ENCODE measurements at places on chromosomes 2 and 18.

DNA sequence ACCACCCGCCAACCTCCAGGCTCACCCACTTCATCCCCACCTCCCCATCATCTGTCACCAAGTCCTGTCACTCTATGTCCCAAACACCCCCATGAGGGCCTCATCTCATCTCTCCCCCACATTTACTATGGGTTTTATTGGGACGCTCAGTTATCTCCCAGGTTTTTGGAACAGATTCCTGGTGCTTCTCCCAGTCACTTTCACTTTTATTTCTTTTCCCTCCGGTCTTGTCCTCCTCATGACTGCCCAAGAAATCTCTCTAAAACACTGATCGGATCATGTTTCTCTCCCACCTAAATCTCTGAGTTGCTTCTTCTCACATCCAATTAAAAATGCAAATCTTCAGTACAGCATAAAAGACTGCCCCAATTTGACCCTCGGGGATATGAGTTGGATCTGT lies 273.1 kb downstream of the PHLPP1 start:
- DNase-seq = no peak

GRCh38 chr2:147524912-147525311 lies 319.9 kb upstream of the ACVR2A start:
- no peak for DNase-seq

GRCh38 chr18:48854780-48855179 lies 96.0 kb downstream of the SMAD7 start:
- no peak for DNase-seq

- peak; percentile 69 for DNase-seq
These were observed 617 bp downstream of the CCDC142 start for GRCh38 chr2:74481961-74482800.

DNA sequence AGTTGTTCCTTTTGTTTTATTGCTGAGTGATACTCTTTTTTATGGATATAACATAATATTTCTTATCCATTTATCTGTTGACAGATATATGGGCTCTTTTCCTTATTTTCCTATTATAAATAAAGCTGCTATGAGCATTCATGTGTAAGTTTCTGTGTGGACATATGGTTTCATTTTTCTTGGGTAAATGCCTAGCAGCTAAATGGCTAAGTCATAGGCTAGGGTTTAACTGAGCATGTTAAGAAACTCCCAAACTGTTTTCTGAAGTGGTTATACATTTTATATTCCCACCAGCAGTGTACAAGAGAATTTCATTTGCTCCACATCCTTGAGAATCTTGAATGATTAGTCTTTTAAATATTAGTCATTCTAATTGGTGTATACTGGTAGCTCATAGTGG lies 786.6 kb upstream of the CDH2 start:
- DNase-seq = no peak

DNA sequence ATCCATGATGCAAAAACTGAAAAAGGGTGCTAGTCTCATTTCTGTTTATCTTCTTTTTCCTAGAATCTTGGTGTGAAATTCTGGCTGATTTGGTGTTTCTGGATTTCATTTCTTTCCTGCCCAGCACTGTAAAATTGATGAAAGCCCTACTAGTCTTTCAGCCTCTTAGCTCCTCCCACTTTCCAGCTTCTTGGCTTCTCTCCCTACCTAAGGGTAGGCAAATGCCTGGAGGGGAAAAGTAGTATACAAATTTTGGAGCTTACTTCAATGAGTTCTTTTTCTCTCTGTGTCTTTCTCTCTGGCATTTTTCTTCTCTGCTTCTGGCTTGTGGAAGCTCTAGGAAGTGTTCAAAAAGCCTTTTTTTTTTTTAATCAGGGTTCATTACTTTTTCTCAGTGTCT lies 160.5 kb downstream of the XIRP2 start:
- DNase-seq = no peak

GRCh38 chr2:142095647-142096046 lies 35.2 kb downstream of the LRP1B start:
- no peak for DNase-seq

DNA sequence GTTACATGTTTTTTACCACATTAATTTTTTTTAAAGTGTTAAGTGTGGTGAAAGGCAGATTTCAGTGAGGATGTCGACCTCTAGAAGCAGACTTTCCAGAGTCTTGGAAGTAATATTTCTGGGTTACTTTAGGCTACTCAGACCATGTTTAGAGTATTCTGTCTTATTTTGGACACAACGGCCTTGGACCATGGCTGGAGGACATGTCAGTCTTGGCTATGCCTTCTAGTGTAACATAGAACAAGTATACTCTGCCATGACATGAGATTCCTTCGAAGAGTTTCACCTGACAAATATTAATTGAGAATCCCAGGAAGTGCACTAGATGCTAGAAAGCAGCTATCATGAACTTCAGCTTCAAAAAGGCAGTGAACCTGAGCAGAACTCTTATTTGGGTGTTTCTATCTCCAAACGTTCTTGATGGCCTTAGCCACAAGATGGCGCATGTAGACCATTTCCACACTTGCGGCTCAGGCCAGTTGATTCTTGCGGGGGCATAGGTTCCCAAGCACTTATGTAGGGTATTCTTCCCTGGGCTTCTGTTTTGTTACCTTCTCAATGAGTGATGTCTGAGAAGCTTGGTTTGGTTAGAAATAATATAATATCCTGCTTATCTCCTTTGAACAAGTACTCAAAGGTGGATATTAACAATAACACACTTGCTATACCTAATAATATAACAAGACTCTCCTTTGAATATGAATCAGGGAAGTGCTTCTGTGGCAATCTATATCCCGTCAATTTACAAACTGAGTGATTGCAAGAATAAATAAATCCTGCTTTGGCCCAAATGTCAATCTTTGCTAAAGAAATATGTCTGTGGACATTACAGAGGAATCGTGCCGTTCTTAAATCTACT lies 62.0 kb downstream of the CACNB4 start:
- peak; percentile 71 for DNase-seq

- DNase-seq = no peak
These were observed 95.4 kb downstream of the CTAGE1 start for GRCh38 chr18:22322243-22322691.

DNA sequence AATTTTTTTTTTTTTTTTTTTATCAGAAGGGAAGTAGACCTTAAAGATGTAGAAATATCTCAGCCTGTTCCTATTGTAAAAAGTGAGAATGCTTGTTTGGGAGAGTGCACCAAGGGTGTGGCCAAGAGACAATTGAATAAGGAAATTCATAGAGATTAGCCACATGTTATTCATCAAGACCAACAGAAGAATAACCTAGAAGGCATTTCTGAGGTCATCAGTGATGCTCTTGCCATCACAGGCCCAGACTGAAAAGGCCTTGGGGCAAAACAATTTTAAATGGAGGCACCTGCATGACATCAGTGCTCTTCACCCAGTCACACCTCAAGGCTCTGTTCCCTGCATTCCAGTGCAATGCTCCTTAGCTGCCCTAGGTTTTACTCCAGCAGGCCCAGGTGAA lies 2043.3 kb upstream of the PIK3C3 start:
- no peak for DNase-seq

DNA sequence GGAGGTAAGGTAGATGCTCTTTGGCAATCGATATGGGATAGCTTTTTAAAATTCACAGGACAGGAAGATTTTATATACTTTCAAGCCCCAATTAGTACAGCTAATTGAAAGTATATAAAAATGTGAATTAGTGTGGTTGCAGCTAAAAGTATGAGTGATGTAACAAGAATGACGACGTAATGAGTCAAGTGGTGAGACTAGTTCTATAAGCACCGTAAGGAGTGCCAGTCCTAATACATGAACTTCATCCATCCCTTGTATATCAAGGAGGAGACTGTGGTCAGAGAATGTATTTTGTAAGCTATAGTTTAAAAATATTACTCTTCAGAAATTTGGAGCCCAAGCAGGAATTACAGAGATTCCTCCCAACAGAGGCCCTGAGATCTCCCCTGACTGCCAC lies 25.8 kb downstream of the DNAJC27 start:
- no peak for DNase-seq

DNA sequence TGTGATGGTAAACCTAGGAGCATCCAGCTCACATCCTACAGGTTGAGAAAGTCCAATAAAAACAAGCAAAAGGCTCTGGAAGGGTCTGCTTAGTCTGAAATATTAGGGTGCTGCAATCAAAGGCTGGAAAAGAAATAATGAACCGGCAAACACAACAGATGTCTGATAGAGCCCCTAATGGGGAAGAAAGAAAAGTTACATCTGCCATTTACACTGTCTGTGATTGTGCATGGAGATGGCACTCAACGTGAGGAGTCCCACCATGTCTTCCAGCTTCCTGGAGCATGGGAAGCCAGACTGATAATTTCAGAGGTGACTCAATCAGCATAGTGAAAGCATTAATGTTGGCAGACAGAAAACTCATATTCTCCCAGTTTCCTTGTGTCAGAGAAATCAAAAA lies 307.8 kb downstream of the EPHA4 start:
- DNase-seq = no peak

DNA sequence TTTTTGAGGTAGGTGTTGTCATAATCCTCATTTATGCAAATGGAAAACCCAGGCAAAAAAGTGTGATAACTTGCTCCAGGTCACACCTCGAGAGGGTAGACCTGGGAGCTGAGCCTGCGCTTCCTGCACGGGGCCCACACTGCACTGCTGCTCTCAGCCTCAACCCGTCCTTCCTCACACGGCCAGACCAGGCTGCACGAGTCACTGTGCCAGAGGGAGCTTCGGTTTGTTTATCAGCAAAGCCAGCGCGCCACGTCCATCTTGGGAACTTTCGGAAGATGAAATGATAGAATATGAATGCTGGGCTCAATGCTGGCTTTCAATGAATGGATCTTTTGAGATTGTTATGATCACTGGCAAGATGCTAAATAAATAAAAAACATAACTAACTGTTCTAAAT lies 14.4 kb downstream of the COPS9 start:
- DNase-seq = no peak

DNA sequence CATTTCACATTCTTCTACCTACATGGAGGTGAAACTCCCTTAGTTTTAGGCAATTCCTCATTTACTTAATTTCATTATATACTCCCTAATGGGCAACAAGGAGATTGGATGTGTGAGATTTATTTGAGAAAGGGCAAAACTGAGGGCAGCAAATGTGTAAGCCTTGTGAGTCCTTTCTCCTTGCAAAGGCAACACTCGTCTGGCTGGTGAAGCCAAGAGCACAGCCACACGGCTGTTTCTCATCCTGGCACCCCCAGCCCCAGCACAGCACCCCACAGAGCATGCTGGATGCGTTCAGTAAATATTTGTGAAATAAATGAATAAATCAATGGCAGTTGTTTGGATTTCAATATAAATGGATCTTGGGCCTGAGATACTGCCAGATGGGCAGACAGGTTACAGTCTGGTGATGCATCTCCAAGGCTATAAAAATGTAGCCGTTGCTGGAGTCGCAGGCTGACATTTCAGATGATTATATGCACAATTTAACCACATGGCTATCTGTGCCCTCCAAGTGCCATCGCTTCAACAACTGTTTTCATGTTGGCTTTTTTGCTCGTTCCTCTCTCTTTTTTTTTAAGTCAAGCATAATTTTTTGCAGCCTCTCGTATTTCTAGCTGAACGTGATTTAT lies 154.1 kb upstream of the REV1 start:
- no peak for DNase-seq

DNA sequence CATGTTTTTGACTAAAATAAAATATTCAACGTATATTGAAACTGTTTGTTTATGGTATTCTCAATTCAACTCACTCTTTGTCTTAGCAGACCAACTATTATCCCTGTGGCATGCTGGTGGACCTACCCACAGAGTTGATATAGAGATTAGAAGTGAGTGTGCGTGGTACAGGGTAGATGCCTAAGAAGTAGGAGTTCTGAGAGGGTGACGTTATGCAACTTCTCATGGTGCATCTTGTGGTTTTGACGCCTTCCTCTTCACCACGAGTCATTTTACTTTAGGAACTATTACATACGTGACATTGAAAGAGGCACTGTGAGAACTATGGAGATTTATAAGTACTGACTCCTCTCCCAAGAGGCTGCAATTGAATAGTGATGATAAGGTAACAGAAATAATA lies 26.6 kb upstream of the NAPG start:
- DNase-seq = peak; percentile 40

- no peak for DNase-seq
These were observed 127.8 kb downstream of the INHBB start for GRCh38 chr2:120473522-120474271.

- DNase-seq = no peak
These were observed 41.6 kb downstream of the SLC25A12 start for GRCh38 chr2:171852366-171852888.

DNA sequence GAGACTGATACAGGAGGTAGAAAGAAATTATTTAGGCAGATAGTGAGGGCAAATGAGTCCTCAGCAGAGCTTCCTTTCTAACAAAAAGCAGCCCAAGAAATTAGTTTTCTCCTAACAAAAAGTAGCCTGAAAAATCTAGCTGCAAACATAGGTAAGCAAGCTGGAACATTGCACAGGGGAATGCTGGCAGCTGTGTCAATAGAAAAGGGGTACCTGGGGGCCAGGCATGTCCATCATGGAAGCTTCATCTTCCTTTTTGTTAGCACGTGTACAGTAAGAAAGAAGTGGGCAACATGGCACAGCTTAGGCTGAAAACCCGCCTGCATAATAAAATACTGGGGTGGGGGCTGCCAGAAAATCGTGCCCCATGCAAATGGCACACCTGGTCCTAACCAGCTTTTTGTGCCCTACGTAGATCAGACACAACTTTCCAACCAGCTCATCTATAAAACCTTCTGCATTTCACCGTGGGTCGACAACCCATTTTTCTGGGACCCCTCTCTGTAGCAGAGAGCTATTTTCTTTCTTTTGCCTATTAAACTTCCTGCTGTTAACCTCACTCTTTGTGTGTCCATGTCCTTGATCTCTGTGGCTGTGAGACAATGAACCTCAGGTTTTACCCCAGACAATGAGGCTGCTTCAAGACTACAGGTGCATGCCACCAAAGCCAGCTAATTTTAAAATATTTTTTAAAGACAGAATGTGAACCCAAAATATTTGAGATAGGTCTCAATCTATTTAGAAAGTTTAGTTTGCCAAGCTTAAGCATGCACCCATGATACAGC lies 6.6 kb upstream of the MTHFD2 start:
- no peak for DNase-seq

- DNase-seq = no peak
These were observed 46.0 kb upstream of the FAM110C start for GRCh38 chr2:92326-92725.

DNA sequence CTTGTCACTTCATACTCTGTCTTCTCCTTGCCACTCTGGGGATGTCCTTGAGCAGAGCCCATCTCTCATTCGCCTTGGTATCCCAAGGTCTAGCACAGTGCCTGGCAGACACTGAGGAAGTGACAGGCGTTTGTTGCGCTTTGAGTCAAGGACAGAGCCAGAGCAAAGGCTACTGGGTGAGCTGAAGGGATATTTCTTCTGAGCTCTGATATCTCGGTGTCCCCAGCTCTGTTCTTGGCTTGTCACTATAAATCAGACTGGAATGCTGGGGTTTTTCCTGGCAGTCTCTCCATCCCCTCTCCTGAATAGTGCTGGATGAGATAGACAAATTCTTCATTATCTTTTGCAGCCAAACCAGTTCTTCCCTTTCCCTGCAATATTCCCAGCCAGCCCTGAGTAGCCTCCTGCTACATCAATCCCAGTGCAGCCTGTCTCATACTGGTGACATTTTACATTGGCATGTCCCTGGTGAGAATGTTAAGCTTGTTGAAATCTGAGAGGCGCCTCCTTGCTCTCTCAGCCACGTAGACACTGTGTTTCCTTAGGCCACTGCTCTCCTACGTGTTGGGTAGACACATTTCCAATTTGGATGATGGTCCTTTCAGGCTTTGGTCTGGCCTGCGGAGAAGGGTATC lies 61.7 kb downstream of the CTIF start:
- no peak for DNase-seq

GRCh38 chr2:72554381-72554780 lies 271.5 kb downstream of the EXOC6B start:
- DNase-seq = no peak
